Activated naive CD8-positive, alpha-beta T cell treated with anti-CD3 and anti-CD28 coated beads, Interleukin-2, amount 50 U/mL, for 16 hours (primary cell): ENCODE measurements at places on chromosomes 3 and 15.

DNA sequence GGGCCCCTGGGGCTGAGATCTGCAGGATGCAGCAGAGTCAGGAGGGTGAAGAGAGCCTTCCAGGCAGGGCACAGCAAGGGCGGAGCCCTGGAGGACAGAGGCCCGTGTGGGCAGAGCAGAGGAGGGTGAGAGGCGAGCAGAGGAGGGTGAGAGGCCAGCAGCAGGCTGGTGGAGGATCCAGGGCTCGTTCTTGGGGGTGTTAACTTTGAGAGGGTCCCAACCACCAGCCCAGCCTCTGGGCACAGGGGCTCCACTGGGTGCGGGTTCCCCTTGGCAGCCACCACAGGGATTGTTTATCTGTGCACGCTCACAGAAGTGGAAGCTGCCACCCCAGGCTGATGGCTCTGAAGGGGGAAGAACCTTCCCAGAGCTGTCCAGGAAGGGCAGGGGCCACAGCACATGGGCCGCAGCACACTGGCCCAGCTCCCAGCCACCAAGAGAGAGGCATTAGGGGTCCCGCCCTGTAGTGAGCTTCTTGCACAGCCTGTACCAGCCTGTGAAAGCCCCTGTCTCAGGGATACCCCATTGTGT is 9.3 kb upstream of the PLXND1 start:
- no peak for DNase-seq

DNA sequence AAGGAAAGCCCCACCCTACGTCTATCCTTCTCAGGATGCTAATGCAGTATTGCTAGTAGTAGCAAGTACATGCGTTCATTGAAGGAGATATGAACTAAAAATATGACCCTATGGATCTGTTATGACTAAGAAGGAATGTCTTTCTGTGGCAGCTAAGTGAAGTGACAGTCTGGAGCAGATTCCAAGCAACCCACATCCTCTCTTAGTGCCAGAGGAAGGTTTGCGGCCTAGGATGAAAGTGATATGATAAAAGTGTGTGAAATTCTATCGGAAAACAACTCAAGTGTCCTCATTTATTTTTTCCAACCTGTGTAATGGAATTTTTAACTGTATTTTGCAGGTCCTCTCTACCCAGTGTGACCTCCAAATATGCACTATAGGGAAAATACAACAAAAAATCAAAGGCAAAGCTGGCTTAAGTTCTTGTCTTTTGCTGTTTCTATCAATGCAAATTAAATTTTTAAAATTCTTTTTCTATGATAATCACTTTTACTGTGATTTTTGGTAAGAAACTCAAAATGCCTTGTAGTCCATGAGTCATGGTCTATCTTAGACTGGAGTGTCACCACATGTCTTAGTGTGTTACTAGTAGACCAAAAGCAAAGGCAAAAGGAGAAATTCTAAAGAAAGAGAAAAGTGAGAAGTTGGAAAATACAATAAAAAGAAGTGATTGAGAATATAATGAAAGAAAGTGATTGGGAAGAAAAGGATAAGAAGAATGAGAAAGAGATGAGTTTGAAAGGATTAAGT is 161.2 kb upstream of the TMCO5A start:
- DNase-seq, result no peak

DNA sequence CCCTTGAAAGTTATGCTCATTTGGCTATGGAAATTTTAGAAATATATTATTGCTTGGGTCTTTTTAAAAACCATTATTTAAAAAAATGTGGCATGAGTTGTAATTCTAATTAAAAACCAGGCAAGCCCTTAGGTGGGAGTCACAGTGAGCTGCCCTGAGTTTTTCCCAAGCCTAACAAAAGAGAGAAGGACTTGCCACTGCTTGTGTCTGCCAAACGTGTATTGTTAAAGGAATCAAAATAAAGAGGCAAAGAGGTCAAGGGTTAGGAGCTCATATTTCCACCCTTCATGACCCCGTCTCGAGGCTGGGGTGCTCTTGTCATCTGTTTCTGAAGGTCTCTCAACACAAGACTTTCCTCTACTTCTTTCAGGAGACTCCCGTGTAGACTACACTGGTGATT is 321.1 kb downstream of the ZIC1 start:
- DNase-seq, result no peak

GRCh38 chr3:14093831-14094230 is 30.8 kb downstream of the CHCHD4 start:
- no peak for DNase-seq

DNA sequence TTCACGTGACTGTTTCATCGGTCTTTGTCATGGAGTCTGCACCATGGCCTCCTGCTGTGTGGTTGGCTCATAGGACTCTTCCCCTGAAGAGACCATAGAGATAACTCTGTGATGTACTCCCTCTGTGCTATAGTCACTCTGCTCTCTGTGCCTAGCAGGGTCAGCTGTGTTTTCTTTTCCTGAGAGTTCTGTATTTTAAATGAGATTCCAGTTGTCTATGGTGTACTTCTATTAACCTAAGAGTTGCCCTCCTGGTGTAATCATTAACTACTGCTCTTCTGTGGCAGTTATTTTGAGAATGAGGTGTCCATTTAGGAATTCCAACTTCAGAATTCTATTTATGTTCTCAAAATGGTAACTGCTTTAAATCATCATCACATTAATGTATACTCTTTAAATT is 114.5 kb upstream of the ARPP21 start:
- no peak for DNase-seq

DNA sequence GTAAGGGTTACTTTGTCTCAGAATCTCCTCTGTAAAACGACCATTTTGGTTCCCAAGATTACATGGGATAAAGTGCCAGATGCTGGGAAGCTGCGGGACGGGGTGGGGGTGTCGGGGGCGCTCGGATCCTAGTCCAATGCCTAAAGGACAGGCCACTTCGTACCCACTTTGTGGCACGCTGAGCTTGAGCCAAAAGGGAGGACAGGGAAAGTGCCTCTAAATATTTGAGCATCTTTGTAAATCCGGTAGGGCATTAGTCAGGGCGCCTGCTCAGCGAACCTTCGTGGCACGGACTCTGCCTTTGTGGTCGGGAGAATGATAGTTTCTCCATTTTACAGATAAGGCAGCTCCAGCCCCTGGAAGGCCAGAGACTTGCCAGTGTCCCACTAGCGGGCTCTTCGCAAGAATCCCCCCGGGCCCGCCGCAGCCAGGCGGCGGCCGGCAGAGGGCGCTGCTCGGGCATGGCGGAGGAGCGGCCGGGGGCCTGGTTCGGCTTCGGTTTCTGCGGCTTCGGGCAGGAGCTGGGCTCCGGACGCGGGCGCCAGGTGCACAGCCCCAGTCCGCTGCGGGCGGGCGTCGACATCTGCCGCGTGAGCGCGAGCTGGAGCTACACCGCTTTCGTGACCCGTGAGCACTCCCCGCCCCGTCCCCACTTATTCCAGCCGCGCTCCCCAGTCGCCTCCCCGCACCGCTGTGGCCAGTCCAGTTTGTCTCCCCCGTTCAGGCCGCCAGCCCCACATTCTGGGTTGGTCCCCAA is 1.8 kb downstream of the RCCD1 start:
- DNase-seq, result peak; percentile 19

- no peak for DNase-seq
Measured at GRCh38 chr3:25430935-25431770, 3.1 kb downstream of the RARB start.

- no peak for DNase-seq
Measured at GRCh38 chr3:20904671-20905070, 718.7 kb upstream of the SGO1 start.

- DNase-seq, result no peak
Measured at GRCh38 chr15:84804005-84804900, 12.9 kb upstream of the ALPK3 start.

GRCh38 chr3:126424039-126424717 is 29.5 kb downstream of the CFAP100 start:
- no peak for DNase-seq

GRCh38 chr15:38859574-38859973 is 295.0 kb upstream of the RASGRP1 start:
- no peak for DNase-seq

DNA sequence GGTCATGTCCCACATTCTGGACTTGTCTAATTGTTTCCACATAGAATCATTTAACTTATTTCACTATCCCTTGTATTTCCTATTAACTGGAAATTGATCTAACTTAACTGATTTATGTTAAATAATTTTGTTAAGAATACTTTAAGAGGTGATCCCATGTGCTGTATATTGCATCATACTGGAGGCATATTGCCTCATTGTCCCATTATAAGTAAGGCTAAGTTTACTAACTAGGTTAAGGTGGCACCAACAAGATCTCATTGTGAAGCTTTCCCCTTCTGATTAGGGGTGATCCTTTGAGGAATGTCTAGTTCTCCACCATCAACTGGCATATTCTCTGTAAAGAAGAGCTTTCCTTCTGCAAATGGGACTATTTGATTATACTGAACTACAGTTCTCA is 24.4 kb downstream of the MAP1A start:
- no peak for DNase-seq

DNA sequence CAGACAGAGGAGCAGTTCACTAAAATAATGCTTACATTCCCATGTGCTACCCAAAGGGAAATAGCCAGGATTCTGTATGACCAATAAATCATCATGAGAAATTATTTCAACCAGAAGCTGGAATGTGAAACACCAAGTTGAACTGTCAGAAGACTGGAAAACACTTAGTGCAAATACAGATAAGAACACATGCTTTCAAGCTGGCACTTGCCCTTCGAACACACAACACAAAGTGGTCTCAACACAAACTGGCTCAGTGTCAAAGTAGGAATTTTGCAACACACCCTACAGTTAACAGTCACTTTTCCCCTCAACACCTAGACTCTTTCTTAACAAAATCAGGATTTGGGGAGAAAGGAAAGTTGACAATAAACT is 1.3 kb downstream of the FSD2 start:
- no peak for DNase-seq

- no peak for DNase-seq
Measured at GRCh38 chr3:6750782-6751181, 110.1 kb upstream of the GRM7 start.

GRCh38 chr3:64459711-64460110 is 228.1 kb downstream of the ADAMTS9 start:
- DNase-seq, result no peak

DNA sequence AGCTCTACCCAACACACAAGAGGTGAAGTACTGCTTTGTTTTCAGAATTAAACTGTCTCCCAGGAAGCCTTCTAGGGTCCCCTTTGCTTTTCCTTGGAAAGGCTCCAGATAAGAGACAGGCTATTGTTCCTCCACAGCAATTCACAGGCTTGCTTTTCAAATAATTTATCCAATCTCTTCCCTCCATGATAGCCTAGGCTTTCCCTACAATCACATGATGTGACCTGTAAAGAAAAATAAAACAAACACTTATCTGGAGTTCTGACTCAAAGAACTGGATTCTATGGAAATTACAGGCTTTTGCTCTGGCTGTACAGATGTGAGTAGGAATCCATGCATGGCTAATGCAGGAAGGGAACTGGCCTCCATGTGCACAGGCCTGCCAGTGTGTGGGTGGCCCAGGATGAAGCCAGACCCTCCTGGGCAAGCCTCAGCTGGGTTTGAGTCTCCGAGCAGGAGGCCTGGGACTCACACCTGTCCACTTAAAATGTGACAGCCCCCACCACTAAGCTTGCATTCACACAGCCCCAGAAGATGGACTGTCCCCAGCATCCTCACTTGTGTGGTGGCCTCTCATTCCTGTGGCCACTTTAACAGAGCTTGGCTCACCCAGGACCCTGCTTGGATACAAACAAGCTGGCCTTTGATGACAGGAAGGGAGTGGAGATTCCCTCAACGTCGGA is 75.8 kb upstream of the LEKR1 start:
- no peak for DNase-seq

DNA sequence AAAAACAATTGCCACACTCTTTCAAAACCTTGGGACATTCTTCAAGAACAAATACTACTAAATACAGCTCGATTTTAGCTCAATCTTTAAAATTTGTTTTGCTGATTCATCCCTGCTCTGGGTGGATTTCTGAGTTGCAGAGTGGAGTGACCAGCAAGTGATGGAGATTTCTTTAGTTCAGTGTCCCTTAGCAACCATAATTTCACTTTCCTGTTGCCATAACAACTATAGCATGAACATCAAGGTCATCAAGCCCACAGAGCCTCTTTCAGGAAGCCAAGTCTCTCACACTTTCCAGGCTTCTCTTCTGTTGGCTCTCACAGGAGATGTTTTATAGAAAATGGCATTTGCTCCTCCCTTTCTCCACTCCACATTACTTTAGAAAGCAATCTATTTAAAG is 597.2 kb upstream of the ADAMTS9 start:
- no peak for DNase-seq

- no peak for DNase-seq
Measured at GRCh38 chr15:66101715-66102395, 151.7 kb downstream of the MEGF11 start.

GRCh38 chr15:27692438-27692837 is 406.7 kb downstream of the OCA2 start:
- no peak for DNase-seq

GRCh38 chr3:53255423-53255774 is 423 bp downstream of the TKT start:
- no peak for DNase-seq

DNA sequence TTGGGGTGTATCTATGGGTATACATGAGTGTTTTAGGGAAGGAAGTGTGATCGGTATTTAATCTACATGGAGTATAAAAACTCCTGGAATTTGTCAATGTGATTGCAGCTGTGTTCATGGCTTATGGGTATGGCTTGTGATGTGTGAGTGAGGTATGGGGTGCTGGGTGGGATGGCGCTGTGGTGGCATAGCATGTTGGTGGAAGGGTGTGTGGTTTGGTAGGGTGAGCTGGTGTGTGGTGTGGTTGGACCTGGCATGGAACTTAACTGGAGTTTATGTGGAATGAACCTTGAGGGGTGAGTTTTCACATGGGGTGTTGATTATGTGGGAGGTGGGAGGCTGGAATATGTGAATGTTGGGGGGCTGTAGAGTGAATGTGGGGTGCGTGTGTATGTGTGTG is 492 bp upstream of the MOBP start:
- no peak for DNase-seq

DNA sequence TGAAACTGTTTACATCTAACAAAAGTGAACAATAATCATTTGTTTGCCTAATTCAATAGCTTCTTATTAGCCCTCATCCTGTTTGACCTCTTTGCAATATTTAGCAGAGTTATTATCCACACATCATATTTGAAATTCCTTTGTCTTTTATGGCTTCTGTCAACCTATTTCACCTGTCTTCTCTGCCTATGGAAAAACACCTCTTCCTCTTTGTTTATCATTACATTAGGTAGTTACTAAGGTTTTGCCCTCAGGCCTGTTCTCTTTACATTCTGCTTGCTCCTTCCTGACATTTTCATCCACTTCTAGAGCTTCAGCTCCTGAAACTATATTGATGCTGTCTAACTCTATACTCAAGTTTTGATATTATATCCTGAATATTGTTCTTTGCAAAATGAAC is 183.0 kb downstream of the SUCNR1 start:
- no peak for DNase-seq

- DNase-seq, result no peak
Measured at GRCh38 chr3:187960820-187961219, 193.1 kb upstream of the LPP start.

- no peak for DNase-seq
Measured at GRCh38 chr3:123593381-123593780, 8.5 kb upstream of the HACD2 start.

GRCh38 chr3:48285132-48285531 is 44.2 kb downstream of the ZNF589 start:
- DNase-seq, result no peak

- no peak for DNase-seq
Measured at GRCh38 chr3:59895972-59896371, 846.1 kb upstream of the CFAP20DC start.
